ENCODE measurements at places on chromosomes 3 and 15. TPM values are rescaled to one million over a fixed set of nuclear protein-coding genes. Genes with fewer than 3 reads are reported as not detected.
A peak's percentile ranks its signal among the peaks of the same experiment; 100 is the strongest.

DNA sequence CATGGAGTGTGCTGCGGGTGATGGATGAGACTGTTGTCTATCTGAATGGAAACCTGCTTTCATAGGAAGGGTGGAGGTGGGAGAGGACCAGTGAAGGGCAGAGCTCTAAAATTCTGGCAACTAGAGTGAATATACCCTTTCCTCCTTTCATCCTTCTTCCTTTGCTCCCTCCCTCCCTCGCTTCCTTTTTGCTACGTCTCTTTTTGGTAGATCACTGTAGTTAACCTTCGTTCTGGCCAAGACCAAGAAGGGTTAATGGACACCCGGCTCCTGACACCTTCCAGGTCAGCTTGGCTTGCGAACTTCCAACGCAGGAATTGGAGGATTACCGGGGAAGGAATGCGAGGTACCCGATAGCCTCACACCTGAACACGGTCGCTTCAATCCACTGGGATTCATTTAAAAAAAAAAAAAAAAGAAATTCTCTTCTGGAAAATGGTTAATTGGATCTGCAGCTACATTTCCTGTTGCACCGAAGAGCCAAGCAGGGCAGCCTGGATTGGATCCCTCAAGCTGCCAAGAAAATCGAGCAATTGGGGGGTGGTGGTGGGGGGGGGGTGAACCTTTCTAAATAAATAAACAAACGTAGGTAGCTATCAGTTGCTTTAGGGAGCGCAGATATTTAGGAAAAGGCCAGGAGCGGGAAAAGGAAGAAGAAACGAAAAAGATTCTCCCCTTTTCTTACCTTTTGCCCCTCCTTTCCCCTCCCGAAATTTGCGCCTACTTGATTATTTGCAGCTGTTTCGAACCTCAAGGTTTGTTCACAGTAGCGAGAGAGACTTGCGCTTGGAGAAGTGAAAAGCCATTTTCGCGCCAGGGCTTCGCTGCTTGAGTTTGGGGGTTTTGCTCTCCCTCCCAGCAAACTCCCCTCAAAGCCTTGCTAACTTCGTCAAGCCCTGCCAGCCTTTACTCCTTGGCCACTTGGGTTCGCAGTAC lies 9.5 kb upstream of the NR2F2 start:
- DNase-seq, result no peak
- no peaks in the 10 kb centered on the region for H3K36me3 ChIP-seq
- no peaks in the 10 kb centered on the region for H3K4me1 ChIP-seq

The RTP1 gene
- not detected for total RNA-seq

DNA sequence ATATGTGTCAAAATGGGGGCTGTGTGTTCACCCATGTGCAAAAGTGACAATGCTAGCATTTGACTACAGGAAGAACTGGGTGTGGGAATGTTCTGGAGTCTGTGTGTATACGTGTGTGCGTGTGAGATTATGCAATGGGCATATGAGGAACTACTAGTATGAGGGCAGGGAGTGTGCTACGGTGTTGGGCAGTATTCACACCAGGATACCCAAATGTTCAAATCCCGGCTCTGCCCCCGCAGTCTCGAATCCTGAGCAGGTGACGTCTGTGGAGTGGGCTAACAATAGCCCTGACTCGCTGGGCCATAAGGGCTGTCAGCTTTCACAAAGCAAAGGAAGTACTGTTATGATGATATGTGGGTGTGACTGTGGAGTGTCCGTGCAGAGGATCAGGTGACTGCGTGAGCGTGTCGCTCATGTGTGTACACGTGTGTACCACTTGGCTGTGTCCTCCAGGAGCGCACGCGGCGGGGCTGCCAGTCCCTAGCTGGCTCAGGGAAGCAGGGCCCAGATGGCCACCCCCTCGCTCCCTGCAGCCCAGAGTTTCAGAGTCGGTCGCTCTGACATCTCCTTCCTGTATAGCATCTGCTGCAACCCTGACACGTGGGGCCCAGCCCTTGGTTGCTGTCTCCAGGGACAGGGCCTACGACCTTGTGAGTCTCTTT lies 27.2 kb downstream of the IQSEC1 start:
- peak; percentile 61 for DNase-seq
- H3K4me1 ChIP-seq, result peaks cover 74% of the 10 kb centered on the region
- no peaks in the 10 kb centered on the region for H3K27me3 ChIP-seq
- peaks cover 9% of the 10 kb centered on the region for H3K36me3 ChIP-seq
- H3K4me3 ChIP-seq, result peak overlapping the region; percentile 62

DNA sequence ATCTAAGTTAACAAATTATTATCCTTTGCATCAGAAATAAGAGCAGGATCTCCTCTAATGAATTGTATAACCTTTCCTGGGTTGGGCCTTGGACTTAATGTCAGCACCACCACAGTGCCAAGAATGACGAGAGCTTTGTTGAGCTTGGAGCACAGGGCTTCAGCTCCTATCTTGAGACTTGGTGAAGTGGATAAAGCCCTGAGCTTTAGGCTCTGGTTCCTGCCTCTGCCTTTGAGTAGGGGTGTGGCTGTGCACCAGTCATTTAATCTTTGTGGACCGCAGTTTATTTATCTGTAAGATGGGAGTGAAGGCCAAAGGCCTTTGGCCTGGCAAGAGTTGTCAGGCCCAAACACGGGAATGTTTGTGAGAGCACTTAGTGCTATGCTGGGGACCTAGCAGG lies 162.2 kb downstream of the VGLL4 start:
- no peaks in the 10 kb centered on the region for H3K27me3 ChIP-seq
- H3K4me1 ChIP-seq, result no peaks in the 10 kb centered on the region
- H3K36me3 ChIP-seq, result peaks cover 7% of the 10 kb centered on the region
- DNase-seq, result no peak

DNA sequence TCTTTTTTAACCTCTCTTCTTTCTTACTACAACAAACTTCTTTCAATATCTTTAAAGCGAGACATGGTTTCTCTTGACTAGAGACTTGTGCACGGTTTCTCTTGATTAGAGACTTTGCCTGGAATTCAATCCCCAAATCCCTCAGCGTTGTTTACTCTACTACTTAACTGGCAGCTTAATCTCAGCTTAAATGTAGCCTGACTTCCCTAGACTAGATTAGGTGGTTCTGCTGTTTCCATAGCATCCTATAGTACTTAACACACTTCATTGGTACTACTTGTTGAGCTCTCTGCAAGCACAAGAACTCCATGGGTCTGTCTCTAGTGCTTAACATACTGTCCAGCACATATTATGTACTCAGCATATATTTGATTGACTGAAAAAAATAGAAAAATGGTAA lies 168.2 kb upstream of the GPR149 start:
- no peaks in the 10 kb centered on the region for H3K27me3 ChIP-seq
- no peaks in the 10 kb centered on the region for H3K4me1 ChIP-seq
- H3K4me3 ChIP-seq, result no peak overlapping the region
- no peaks in the 10 kb centered on the region for H3K36me3 ChIP-seq
